ENCODE measurements at places on chromosomes 3 and 15.
A peak's percentile ranks its signal among the peaks of the same experiment; 100 is the strongest.

DNA sequence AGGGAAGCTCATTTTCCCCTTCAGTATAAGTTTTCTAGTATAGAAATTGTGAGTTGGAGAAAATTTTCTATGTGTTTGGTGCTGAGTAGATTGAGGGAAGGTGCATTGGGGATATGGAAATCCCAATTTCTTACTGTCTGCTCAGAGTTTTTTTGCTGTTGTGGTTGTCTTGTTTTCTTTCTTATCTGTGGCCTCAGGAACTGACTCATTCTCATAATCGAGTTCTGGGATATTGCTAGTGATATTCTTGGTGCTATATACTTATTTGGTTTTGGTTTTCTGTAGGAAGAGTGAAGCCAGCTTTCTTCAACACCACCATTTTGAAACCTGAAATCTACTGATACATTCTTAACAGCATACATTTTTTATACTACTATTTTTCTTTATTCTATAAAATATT is 869.2 kb downstream of the DIPK2A start:
- DNase-seq = no peak

- no peak for DNase-seq
These were observed 21.0 kb downstream of the ILDR1 start for GRCh38 chr3:122000936-122001605.

- no peak for DNase-seq
These were observed 45.1 kb downstream of the MUC4 start for GRCh38 chr3:195766671-195767070.

DNA sequence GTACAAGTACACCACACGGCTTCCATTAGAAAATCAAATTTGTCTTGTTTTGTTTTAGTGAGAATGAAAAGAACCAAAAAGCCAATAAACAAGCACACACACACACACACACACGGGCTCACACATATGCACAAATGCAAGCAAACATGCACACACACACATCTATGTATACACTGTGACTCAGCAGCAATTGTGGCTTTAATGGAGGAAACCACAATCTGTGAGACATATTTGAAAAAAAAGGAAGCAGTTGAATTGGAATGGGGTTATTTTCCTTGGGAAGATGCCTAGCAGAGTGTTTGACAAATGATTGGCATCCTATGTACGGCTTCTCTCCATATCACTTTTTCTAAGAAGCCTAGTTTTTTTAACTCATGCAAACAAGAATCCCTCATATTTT is 201.1 kb upstream of the ARRDC4 start:
- DNase-seq = peak; percentile 55

DNA sequence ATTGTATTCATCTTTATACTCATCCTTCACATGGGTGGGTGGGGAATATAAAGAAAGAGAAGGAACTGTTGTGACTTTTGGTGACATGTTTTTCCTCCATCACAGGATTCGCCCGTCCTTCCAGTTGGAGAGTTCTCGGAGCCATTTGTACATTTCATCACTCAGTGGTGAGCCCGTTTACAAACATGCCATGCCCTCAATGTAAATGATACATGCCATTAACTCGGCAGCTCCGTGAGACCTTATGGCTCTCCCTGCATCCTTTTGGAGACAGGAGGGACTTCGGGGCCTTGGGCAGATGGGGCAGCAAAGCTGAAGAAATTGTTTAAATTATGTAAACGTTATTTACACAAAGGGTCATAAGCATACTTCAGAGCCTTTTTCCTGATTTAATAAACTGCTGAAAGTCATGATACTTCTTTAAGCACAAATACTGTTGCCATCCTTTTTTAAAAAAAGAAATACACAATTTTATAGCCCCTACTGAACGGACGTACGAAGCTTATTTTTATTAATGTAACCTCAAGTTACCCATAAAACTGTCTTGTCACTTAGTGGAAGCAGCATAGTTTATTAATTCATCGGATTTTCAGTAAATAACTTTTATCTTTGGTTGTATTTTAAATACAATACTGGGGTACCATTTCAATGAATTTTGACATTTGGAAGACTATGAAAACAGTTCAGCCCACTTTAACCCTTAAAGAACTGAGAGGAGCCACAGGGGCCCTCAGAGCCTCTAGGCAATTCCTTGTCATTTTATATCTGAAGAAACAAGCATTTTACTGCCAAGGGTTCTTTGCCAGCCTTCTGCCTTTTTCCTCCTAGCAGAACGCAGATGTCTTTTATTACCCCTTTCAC is 55.6 kb upstream of the SKOR1 start:
- no peak for DNase-seq

DNA sequence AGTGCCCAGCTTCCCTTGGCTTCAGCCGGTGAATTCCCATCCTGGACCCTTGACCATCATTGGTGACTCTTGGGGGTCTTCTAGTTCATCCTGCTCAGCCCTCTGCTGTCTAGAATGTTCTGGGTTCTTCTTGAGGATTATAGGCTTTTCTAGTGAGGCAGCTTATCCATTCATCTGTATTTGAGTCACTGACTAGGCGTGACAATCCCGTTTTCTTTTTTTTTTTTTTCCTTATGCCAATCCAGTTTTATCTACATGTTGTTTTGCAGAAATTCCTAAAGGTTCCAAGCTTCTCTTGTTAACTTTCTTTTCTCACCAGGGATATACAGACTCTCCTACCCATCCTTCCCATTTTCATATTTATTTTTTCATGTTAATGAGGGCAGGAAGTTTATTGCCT is 6.6 kb upstream of the TRAK1 start:
- no peak for DNase-seq

DNA sequence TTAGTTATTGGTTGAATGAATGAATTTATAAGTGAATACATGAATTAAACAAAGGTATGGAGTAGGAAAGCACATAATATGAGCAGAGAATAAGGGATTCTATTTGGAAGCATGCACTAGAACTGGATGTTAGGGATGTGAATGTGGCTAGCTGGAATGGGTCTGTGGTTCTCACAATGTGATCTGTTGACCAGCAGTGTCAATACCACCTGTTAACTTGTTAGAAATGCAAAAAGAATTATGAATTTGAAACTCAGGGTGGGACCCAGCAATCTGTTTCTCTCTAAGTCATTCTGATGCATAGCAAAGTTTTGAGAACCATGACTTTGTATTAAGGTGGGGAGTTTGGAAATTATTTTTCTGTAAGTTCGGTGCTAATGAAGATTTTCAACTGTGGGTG is 41.0 kb upstream of the SATB1 start:
- no peak for DNase-seq

DNA sequence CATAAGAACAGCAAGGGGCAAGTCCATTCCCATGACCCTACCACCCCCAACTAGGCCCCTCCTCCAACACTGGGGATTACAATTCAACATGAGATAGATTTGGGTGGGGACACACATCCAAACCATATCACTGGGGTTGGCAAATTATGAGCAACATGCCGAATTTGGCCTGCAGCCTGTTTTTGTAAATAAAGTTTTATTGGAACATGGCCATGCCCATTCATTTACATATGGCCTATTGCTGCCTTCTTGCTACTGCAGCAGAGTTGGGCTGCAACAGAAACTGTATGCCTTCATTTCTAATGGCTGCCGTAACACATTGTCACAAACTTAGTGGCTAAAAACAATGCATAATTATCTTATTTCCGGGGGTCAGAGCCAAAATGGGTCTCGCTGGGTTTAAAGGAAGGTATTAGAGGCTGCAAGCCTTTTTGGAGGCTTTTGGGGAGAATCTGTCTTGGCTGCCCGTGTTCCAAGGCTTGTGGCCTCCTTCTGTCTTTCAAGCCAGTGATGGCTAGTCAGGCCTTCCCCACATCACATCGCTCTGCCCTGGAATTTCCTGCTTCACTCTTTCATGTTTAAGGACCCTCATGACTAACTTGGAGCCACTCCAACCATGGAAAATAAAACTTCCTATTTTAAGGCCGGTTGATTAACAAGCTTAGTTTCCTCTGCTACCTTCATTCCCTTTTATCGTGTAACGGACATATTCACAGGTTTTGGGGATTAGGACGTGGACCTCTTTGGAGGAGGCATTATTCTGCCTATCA is 428.5 kb upstream of the PROK2 start:
- DNase-seq = no peak

DNA sequence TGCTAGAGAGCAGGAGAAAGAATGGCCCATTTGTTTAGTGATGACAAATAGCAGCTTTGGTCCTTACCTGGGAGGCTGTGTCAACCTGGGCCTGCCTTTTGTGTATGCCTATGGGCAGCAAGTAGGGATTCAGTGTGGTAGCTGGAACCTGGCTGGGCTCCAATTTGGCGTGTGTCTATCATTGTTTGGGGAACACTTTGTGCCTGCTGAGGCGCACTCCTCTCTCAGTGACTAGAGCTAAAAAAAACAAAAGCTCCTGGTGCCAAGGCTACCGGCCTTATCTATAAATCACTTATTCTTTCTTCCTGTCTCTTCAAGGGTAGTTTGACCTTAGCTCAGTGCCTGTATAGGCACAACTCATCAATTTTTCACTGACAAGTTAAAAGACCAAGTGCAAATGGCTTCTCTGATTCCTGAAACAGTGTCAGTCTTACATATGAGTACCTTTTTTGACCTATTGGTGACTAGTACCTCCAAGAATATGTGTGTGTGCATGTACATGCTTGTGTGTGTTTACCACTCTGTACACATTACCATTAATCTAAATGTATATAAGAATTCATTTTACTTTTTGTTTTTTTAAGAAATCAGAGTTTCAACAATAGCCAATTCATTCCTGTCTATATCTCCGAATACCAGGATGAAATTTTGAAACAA is 54.6 kb downstream of the GMNC start:
- no peak for DNase-seq

GRCh38 chr3:5080779-5081550 is 41.1 kb upstream of the ARL8B start:
- no peak for DNase-seq

DNA sequence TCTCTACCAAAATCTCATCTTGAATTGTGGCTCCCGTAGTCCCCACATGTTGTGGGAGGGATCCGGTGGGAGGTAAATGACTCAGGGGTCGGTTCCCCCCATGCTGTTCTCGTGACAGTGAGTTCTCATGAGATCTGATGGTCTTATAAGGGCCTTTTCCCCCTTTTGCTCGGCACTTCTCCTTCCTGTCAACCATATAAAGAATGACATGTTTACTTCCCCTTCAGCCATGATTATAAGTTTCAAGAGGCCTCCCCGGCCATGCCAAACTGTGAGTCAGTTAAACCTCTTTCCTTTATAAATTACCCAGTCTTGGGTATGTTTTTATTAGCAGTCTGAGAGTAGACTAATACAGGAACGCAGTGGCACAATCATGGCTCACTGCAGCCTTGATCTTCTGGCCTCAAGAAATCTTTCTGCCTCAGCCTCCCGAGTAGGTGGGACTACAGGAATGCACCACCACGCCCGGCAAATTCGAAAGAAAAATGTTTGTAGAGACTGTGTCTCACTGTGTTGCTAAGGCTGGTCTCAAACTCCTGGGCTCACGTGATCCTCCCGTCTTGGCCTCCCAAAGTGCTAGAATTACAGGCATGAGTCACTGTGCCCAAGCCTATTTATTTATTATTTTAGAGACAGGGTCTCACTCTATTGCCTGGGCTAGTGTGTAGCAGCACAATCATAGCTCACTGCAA is 101.0 kb downstream of the ATP10A start:
- DNase-seq = peak; percentile 19

DNA sequence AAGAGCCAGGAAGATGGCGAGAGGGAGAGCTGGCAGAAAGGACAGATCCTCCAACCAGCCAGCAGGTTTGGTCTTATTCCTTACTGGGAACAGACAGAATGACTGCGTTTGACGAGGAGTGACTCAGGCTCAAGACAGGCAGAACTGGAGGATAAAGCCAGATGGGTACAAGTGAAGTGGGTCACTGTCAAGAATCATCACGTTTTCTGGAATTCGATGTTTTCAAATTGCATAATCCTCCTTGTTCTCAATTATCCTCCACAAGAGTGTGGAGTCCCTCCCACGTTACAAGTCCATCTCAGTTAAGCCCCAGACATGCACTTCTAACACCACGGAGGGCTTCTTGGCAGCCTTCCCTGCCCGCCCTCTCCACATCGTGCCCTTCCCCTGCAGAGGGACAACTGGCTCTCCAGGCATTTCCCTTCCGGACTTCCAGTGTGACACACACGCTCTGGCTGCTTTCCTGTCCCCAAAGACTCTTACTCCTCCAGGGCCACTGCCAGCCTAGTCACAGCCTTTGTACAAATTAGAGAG is 183.1 kb downstream of the CHST2 start:
- DNase-seq = peak; percentile 72

GRCh38 chr15:57540736-57541135 is 51.0 kb upstream of the MYZAP start:
- DNase-seq = no peak

DNA sequence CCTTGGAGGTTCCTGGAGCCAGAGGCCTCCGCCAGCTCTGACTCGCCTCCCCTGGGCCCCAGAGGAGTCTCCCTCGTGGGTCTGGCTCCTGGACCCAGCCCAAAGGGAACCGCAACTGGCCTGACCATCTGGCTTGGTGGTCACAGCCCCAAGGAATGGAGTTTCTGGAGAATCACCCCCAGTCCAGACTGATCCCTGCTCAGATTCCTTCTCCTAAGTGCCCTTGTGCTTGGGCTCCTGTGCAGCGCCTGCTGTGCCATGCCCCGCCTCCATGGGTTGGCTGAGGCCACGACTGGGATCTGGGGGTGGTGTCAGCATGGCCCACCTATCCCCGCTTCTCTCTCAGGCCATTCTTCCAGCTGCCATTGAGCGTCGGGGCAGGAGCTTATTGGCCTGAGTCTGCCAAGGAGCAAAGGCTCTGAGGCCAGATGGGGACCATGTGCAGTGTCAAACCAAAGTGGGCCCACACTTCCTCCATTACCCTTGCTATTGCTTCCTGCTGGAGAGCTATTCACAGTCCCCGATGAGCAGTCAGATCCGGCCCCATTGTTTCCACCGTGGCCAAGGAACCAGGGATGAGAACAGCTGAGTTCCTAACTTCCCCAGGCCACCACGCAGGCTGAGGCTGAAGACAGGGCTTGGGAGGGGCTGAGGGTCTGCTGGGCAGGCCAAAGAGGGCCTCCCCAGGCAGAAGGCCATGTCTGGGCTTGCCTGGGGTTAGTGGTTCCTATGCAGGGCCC is 19.0 kb downstream of the CSPG4 start:
- DNase-seq = peak; percentile 79

- peak; percentile 94 for DNase-seq
These were observed 638.6 kb upstream of the TBL1XR1 start for GRCh38 chr3:177835917-177836316.

DNA sequence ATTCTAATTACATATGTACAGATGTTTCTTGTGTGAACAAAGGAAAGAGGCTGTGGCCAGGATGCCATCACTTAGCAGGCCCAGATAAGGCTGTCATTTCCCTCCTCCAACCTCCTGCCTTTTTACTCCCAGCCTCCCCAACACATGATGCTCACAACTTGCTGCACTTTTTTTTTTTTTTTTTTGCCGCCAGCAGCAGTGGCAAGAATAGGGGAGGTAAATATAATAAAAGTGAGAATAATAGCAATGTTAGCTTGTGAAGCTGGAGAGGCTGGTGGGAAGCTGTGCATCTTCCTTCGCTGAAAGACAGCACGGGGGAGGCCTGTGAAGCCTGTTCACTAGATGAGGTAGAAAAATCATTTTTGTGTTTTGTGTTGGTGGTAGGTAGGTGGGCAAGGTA is 42.5 kb upstream of the MYO5C start:
- DNase-seq = no peak

Data from astrocyte of the spinal cord (primary cell).